ENCODE measurements at places on chromosomes 7 and 10.
A peak's percentile ranks its signal among the peaks of the same experiment; 100 is the strongest.

- DNase-seq = no peak
These were observed 502.8 kb downstream of the REEP3 start for GRCh38 chr10:64023926-64024470.

DNA sequence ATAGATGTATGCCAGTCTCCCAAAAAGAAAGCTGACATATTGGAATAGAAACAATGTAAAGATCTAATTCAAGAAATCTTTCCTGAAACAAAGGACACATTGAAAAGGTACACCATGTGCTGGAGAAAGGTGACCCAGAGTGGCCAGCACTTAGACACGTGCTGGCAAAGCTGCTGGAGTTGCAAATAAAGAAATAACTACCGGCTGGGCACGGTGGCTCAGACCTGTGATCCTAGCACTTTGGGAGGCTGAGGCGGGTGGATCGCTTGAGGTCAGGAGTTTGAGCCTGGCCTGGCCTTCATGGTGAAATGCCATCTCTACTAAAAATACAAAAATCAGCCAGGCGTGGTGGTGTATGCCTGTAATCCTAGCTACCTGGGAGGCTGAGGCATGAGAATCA lies 35.9 kb downstream of the PKD1L1 start:
- DNase-seq = no peak

DNA sequence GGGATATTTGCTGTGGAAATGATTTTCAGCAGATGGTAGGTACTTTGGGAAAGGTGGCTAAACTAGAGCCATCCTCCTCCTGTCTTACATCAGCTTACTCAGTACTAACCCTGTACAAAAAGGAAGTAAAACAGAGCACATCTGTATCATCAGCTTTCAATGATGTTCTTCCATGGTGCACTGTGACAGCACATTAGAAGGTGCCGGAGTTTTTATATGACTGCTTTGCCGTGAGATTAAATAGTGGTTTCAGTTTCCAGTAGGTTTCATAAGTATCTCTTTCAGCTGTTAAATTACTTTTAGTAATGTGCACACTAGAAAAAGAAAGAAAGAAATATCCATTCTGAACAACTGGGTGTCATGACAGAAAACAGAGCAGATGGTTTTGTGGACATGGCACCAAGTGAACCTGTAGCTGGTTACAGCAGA lies 86.5 kb downstream of the ARID5B start:
- DNase-seq = peak; percentile 21

GRCh38 chr10:115989621-115990020 lies 283.4 kb downstream of the GFRA1 start:
- DNase-seq = no peak

- no peak for DNase-seq
These were observed 1.6 kb upstream of the CRHR2 start for GRCh38 chr7:30683816-30684215.

GRCh38 chr10:62980687-62981086 lies 152.4 kb upstream of the NRBF2 start:
- DNase-seq = no peak
